ENCODE measurements at places on chromosomes 1 and 21.

- no peak for DNase-seq
These were observed 87.2 kb downstream of the PEX14 start for GRCh38 chr1:10561955-10562354.

DNA sequence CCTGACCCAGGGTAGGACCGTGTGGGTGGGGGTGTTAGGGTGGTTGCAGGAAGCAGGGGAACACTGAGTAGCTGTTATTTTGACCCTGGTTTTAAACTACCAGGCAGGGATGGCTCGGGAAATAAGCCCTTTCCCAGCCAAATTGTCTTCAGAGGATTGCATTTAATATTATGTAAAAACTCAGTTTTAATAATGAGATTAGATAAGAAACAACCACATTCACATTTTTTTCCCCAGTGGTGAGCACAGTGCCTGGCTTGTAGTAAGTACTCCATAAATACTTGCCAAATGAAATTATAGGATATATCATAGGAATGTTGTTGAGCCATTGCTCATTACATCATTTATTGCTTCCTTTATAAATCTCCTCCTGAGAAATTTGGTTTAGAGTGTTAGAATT is 3.1 kb upstream of the ACP6 start:
- no peak for DNase-seq

- no peak for DNase-seq
These were observed 369.1 kb downstream of the RGS7 start for GRCh38 chr1:240987928-240988327.

DNA sequence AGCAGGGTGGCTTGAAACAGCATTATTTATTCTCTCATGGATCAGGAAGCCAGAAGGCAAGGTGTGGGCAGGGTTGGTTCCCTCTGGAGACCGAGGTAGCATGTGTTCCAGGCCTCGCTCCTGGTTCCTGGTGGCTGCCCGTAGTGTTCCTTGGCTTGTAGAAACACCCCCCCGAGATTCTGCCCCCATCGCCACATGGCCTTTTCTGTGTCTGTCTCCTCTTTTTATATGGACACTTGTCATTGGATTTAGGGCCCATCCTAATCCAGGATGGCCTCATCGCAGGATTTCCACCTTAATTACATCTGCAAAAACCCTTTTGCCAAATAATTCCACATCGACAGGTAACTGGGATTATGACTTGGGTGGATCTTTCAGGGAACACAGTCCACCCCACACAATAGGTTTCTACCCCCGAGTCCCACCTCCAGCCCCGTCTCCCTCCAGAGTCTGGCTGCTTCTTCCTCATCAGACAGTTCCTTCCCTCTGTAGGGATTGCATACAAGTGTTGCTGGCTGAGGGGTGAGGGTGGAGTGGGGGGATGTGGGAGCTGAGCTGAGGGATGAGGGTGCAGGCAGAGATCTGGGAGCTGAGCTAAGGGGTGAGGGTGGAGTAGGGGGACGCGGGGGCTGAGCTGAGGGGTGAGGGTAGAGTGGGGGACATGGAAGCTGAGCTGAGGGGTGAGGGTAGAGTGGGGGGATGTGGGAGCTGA is 12.3 kb upstream of the NPHP4 start:
- DNase-seq = no peak

DNA sequence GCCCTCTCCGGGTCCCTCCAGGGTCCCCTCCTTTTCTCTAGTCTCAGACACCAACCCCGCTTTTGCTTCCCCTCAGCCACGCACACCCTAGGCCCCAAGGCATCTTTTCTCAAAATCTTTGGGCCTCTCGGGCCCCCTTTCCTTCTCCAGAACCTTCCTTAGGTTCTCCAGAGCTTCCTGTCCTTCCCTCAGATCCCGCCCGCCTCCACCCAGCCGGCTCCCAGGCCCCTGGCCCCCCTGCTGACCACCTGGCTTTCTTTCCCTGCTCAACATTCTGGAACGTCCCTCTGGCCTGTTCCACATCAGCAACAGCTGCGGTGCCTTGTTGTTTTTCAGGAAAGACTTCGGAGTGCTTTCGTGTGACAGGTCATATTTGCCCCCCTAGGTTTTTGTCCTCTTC is 1.2 kb downstream of the ZDHHC18 start:
- DNase-seq = no peak

- DNase-seq = no peak
These were observed 287.8 kb downstream of the RRAGC start for GRCh38 chr1:38571726-38572125.

GRCh38 chr1:61399199-61399598 is 316.8 kb downstream of the NFIA start:
- no peak for DNase-seq

DNA sequence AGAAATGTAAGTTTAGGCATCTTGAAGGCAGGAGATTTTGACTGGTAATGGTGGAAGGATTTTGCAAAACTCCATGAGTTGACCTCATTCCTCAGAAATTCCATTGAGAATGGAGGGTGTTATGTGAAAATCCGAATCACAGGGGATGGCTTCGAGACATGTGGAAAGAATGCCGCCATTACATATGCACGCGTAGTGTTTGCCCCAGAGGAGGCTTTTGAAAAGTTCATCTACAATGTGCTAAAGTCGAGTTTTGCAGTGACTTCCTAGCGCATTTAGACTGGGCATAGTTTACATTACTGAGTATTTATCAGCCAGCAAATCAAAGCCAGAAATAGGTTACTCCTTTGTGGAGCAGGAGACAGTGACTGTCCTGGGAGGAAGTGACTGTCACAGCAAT is 307.4 kb downstream of the KIF26B start:
- no peak for DNase-seq

- DNase-seq = peak; percentile 78
These were observed 15.1 kb downstream of the BLACAT1 start for GRCh38 chr1:205440476-205441317.

- no peak for DNase-seq
These were observed 14.5 kb downstream of the SYT11 start for GRCh38 chr1:155873860-155874259.

All from kidney glomerular epithelial cell (primary cell).